Stimulated activated effector memory CD8-positive, alpha-beta T cell treated with anti-CD3 and anti-CD28 coated beads, Interleukin-12 subunit alpha, Interleukin-12 subunit beta, amount 100 ng/mL, for 72 hours (primary cell): ENCODE measurements at places on chromosomes 13 and 19.

DNA sequence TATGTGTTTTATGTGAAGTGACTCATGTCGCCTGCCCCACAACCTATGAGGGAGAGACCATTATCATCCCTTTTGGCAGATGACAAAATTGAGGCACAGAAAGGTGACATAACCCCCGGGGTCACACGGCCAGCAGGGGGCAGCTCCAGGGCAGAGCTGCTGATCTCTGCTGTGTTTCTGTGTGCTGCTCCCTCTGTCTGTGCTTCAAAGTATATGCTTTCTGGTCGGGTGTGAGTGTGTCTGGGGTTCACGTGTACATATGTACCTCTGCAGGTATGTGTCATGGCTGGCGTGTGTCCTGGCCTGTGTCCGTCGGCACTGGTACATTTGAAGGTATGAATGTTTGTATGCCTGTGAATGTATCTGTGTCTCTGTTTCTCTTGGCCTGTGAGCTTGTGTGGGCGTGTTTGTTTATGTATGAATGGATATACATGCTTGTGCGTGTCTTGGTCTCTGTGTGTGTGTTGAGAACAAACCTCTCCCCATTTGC, 7.1 kb downstream of the LIPE start:
- DNase-seq = peak; percentile 57

DNA sequence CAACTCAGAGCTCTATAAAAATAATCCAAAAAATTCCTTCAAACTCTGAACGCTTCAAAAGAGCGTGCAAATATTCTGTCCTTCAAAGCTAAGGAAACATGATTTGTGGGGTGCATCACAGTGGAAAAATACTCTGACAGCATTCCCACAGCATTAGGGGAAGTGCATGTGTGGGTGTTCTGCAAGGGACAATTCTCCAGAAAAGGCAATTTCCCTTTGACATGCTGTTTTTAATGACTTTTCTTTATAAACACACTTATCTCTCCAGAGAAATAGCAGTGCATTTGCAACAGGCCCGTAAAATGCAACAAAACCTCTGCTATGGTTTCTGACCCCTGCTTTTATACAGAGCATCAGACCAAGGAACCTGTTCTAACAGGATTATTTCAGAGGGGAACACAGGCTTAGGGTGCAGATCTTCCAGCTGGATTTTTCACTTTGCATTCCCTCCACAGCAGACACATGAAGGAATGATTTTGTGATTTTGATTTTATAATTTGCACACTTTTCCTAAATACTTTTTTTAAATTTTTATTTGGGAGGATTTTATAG, 42.6 kb downstream of the KL start:
- no peak for DNase-seq

DNA sequence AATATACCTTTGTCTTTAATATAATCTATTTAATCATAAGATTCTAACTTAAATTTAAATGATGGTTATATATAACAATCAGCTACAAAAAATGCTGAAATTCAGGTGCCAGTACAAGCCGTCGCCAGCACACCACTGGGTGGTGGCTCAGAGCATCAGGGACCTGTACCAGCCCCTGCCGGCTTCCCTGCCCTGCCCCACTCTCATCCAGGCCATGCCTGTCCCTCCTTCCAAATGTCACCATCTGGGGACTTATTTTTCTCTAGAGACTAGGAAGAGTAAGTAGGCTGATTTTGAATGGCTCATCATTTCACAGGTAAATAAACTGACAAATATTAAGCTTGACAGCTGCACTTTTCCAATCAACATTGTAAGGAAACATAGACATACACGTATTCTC, 1.6 kb downstream of the METTL21C start:
- DNase-seq = no peak

DNA sequence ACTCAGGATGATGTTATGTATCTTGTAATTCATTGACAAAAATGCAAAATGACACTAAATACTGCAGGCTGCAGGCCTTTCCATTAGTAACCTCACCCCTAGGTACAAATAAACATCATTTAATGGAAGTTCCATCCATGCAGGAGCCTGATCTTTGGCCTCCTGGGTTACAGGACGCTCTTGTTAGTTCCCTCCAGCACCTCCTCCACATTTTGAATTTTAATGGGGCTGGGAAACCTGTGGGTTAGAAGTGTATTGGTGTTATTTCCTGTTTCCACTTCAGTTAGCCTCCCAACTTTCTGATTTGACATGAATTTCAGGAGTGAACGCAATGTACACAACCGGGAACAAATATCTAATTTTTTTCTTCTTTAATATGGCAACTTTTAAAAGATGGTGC, 237.1 kb upstream of the ARGLU1 start:
- DNase-seq = no peak

DNA sequence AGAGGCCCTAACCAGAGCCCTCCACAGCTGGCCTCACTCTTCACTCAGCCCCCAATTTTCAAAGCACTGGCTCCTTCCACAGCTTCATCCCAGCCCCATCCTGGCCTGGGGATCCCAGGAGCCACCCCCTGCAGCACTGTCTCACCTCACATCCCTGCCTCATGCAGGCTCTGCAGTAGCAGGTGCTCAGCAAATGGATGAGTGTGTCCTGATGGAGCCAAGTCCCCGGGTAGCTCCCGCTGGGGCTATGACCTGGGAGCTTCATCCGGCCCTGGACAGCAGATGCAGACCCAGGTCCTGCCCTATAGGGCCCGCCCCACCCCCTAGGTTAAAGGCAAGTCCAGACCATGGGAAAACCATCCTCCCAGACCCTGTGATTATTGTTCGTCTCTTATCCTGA, 143.2 kb upstream of the ZNF507 start:
- DNase-seq = no peak

DNA sequence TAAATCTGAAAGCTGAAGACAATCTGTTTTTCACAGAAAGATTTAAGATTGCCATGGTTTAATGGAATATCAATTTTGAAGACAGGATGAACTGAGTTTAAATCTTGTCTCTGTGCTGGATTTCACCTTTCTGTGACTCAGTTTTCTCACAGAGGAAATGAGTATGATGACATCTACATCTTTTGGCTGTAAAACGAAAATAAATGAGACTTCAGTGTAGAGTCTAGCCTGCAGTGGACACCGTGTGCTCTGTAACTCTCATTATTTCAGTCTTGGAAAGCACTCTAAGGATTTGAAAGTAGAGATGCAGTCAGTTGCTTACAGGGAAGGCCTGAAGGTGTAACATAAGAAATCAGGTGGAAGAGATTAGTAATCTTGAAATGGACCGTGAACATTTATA, 150.4 kb downstream of the NALCN start:
- no peak for DNase-seq

- no peak for DNase-seq
These were observed 1.8 kb downstream of the F2RL3 start for GRCh38 chr19:16890461-16891184.

- no peak for DNase-seq
These were observed 149.6 kb downstream of the IRS2 start for GRCh38 chr13:109636736-109637135.

GRCh38 chr13:38636761-38637160, 50.1 kb upstream of the FREM2 start:
- DNase-seq = no peak

DNA sequence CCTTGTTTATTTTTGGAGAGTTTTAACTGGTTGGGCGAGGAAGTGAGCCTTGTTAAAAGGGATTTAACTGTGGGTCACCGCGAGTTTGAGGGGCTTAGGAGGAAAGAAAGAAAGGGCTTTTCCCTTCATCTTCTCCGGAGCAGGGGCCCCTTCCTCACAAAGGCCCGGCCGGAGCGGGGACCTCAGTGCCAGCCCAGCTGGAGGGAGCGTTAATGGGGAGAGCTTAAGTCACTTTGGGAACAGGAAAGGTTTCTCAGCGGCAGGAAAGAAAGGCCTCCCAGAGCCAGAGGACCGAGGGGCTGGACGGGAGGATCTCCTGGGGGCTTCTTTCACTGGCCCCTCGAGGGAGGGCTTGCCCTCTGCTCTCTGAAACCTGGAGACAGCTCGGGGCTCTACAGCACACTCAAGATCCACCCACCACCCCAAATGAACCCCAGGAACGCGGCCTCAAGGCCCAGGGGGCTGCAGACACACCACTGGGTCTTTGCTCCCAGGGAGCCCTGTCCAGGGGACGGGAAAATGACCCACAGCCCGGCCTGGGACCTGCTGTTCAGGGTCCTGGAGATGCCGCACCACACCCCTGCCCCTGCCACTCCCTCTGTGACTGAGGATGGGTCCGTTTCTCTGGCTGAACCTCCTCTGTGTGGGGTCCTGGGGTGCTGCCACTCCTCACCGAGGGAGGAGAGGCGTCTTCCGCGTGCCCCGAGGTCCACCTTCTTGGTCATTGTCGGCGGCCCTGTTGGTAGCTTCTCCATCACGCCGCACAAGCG, 128.3 kb downstream of the URI1 start:
- no peak for DNase-seq

GRCh38 chr13:111179908-111180760, 65.0 kb downstream of the ARHGEF7 start:
- DNase-seq = no peak

DNA sequence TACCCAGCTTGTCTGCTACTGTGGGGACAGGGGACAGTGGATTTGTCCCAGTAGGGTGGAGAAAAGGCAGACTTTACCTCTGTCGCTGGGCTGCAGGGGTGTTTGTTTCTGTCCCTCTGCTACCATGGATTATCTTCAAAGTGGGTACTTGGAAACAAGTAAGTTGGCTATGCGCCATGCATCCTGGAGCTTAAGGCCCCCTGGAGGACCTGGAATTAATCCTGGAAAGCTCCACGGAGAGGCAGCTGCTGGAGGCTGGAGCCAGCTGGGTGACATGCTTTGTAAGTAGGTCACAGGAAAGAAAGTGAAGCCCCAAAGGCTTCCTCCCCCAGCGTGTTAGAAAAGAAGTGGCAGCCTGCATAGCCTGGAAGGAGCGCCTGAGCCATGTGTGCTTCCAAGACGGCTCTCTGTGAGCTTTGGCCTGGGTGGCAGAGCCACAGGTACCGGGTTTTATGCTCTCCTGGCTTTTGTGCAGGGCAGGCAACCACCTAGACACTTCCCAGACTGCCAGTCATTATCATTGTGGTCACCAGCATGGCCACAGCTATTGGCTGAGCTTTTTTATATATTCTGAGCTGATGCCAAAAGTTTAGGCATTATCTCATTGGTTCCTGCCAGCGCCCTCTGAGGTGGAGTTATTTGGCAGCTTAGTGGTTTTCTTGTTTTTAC, 9.5 kb downstream of the B3GLCT start:
- no peak for DNase-seq

DNA sequence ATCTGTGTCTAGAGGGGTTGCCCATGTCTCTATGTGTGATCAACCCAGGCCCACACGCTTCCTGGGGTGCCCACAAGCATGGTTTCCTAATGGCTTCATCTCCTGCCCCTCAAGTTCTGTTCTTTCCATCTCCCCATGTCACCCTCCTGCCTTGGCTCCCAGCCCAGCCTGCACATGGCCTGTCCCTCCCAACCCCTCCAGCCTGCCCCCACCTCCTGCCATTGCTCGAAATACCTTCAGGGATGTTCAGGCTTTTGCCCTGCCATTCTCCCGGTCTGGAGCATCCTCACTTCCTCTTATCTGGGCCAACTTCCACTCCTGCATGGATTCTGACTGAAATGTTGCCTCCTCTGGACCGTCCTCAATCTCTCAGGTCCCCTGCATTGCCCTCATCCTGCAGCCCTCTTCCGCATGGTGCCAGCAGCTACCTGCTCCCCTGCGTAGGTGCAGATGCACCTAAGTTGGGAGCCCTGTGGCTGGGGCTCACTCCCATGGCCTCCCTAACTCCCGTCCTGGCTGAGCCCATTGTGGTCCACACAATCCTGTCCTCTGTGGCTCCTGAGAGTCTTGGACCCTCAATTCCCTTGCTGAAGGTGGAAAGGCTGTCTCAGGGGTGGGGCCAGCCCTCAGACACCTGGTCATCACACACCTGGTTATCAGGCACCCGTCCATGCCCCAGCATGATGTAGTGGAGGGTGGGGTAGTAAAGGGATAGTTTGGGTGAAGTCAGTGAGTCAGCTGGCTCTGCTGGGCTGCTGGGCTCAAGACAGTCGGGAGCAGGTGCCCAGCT, 152.1 kb downstream of the URI1 start:
- DNase-seq = no peak

DNA sequence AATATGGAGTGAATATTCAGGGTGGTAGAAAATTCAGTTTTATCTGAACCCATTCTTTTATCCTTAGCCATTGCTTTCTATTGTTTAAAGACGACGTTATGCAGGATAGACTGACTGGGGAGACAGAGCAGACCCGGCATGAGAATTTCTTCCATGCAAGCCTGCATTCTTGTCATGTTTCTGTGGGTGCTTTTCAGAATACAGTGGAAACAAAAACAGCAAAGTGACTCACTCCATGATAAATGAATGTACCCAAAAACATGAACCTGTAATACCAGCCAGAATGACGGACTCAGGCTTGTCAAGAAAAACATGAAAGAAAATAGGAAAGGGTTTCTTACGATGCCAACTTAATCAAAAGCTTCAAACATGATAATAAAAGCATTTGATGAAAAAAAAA, 924.0 kb downstream of the EFNB2 start:
- DNase-seq = no peak

GRCh38 chr13:110350509-110350908, 43.4 kb downstream of the COL4A2 start:
- no peak for DNase-seq

DNA sequence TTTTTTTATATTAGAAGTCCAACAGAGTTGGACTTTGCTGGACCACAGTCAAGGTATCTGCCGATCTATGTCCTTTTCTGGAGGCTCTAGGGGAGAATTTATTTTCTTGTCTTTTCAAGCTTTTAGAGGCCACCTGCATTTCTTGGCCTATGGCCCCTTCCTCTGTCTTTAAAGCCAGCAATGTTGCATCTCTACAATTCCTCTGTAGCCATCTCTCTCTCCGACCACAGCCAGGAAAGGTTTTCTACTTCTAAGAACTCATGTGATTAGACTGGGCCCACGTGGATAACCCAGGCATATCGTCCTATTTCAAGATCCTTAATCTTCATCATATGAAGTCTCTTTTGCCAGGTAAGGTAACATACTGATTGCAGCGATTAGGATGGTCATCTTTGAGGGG, 43.5 kb upstream of the RGCC start:
- DNase-seq = peak; percentile 22

GRCh38 chr19:50858886-50859285, 4.2 kb downstream of the KLK3 start:
- DNase-seq = no peak

- no peak for DNase-seq
These were observed 21.9 kb downstream of the FLT1 start for GRCh38 chr13:28473044-28473443.
